ENCODE measurements at places on chromosomes 16 and 17.
A peak's percentile ranks its signal among the peaks of the same experiment; 100 is the strongest.

- no peak for DNase-seq
Observed at GRCh38 chr17:46841561-46842379, 9.6 kb upstream of the WNT9B start.

DNA sequence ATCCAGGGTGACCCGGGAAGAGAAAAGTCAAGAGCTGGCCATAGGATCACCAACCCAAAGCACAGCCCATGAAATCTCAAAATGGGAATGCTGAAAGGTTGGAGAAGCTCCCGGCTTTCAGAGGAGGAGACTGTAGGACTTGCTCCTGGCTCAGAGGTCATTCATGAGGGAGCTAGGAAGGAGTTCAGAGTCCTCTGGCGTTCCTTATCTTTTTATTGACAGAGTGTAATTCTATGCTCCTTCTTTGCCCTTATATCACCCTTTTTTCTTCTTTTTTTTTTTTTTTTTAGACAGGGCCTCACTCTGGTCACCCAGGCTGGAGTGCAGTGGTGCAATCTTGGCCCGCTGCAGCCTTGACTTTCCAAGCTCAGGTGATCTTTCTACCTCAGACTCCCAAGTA lies 27.3 kb upstream of the CNOT1 start:
- no peak for DNase-seq

GRCh38 chr17:63480192-63480784 lies 3.4 kb downstream of the ACE start:
- DNase-seq, result no peak

DNA sequence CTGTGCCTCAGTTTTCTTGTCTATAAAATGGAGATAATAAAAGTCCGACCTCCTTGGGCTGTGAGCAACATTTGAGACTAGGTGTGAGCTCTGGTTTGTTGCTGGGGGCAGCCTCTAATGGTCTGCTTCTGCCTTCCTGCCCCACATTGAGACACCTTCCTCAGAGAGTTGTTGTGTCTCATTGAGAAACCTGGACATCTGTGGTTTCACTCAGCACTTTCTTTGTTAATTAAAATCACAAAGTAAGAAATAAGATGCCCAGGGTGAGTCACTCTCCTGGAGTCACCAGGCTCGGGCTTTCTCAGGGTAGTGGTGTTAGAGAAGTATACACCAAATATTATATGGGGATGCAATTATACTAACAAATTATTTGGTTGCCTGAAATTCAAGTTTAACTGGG lies 389.2 kb upstream of the SALL1 start:
- DNase-seq, result no peak

- no peak for DNase-seq
Observed at GRCh38 chr16:79201436-79201835, 399.1 kb downstream of the MAF start.

DNA sequence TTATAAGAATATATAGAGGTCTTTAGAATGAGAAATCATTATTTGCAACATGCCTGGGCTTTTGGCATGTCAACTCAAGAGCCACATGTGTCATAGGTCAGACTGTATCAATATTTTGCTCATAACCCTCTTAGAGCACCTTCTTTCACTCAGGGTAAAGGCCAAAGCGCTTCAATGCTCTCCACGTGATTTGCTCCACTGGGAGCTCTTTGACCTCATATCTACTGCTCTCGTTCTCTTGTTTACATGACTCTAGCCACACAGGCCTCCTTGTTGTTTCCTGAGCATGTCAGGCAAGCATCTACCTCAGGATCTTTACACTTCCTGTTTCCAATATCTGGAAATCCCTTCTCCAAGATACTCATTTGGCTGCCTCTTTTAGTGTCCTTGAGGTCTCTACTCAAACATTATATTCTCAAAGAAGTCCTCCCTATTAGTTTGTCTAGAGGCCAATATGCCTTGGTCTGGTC lies 148.4 kb downstream of the TOX3 start:
- DNase-seq, result no peak

DNA sequence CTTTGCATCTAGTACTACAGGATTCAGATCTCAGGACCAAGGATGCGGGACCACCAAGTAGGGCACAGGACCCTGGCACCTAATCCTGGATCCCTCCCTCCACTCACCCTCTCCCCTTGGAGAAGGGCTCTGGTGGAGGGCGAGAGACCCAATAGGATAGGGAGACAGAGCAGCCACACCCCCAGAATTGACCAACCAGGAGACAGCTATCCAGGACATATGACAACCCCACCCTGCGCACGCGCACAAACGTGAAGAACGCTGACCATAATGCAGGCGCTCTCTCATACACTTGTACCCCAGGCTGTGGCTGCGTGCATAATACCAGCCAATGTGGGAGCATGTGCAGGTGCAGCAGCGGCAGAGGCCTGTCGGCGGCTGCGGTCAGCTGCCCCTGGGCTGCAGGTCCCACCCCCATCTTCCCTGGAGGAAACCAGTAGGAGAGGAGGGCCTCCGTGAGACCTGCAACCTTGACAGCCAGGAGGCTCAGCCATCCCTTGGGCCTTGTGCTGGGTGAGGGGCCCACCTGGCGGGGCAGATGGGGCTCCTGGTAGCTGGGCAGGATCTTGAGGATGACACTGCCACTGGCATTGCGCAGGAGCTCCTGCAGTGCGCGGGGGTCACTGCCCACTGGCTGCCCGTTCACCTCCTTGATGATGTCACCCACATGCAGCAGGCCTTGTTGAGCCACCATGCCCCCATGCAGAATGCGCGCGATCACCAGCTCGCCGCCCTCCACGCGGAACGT lies 25.4 kb downstream of the MPP2 start:
- no peak for DNase-seq

GRCh38 chr17:63369233-63369632 lies 76.9 kb downstream of the CYB561 start:
- DNase-seq, result no peak

GRCh38 chr17:80265205-80266068 lies 4.8 kb downstream of the RNF213 start:
- DNase-seq, result no peak

DNA sequence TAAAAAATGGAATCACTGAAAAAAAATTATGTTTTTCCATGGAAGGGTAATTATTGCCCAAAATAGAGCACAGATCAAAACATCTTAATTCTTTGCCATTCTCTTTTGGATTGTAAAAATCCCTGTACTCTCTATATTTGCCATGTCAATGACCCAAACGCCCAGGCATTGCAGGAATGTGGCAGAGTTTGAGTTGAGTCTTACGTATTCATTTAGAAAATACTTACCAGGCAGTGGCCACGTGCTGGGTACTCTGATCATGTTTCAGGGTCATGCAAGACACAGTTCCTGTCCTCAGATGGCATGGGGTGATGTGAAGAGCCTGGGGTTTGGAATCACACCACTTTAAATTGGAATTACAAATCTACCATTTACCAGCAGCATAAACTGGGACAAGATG lies 267.7 kb downstream of the ABCC12 start:
- DNase-seq, result no peak

DNA sequence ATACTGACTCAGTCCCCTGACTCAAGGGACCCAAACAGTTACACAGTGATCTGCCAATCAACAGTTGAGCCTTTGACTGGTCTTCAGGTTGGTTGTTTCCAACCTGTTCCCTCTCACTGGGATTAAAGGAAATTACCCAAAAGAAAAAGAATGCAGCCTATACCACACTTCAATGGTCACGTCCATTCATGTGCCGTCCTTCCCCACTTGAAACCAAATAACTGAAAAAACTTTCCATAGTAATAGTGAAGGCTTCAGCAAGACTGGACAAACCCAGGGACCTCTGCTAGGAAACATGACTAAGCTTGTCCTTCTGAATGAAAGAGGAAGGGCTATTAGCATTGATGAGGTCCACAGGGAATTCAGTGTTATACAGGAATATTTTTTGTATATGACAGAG lies 30.6 kb downstream of the MRPS23 start:
- DNase-seq, result no peak

DNA sequence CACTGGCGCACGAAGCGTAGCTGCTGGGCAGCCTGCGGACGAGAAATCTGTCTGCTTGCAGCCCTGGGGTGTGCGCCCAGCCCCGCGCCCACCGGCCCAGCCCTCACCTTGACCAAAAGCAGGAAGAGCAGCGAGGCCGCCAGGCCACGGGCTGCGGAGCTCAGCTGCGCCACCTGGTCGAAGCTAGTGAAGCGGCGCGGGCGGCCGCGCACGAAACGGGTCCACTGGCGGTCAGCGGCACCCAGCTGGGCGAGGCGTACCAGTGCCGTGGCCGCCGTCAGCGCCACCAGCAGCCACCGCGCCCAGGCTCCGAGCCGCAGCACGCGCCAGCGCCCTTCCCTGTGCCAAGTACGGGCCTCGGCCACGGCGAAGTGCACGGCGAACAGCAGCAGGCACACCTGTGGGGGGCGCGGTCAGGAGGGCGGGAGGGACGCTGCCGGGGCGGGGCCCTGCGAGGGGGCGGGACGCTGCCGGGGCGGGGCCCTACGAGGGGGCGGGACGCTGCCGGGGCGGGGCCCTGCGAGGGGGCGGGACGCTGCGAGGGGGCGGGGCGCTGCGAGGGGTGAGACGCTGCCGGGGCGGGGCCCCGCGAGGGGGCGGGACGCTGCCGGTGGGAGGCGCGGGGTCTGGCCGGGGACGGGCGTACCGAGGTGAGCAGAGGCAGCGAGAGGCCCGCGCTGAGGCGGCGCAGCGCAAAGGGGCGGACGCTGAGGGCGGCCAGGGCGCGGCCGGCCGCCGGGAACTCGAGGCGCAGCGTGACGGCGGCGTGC lies 43.2 kb downstream of the TSC2 start:
- no peak for DNase-seq

- no peak for DNase-seq
Observed at GRCh38 chr17:7183433-7184090, 4.4 kb upstream of the ASGR1 start.

- no peak for DNase-seq
Observed at GRCh38 chr16:23107117-23107516, 42.1 kb downstream of the USP31 start.

DNA sequence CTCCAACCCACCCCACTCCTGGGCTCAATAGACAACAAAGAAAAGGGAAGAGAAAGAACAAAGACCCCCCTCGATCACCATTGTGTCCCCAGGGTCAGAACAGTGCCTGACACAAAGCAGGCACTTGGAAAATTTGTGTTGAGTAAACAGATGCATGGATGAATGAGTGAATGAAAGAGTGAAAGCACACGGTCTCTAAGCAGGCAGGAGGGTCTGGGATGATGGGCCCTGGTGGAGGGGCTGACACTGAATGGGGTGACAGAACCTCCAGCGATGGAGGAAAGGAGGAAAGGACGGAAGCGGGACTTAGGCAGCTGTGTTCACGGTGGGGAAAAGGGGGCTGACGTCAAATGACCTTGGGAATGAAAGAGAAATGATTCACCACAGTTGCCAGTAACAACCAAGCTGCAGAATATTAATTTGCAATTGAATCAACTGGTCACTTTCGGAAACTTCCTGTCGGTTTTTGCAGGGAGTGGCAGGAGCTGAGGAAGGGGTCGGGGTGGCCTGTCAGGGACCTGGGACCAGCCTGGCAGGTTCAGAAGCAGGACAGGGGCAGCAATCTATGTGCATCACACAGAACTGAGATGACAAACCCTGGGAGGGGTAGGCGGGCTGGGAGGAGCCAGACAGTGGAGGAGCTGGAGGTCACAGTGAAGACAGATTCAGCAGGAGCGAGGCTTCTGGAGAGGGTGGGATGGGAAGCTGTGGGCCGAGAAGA lies 6.7 kb upstream of the GAST start:
- DNase-seq, result no peak

DNA sequence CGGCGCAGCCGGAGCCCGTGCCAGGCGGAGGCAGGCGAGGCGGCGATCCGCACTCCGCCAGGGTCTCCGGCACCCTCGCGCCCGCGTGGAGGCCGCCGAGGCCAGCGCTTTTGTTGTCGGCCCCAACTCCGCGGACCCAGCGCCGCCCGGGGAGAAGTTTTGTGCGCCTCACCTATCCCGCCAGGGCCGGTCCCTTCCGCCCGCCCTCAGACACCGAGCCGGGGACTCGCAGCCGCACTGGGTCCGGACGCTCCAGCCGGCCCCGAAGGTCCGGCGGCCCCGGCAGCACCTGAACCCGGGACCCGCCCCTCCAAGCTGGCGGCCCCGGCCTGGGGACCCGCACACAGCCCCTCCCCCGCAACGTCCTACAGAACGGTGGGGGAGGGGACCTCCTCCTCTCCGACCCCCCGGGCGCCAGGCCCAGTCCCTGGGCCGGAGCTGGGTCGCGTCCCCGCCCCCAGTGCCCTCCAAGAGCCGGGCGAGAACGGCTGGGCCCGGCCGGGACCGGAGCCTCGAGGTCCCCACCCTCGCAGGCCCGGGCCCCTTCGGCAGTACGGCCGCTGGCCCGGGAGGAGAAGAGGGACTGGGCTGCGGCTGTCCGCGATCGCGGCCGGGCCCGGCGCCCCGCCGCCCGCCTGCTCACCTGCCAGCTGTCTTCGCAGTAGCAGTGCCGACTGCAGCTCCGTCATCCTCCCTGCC lies 698 bp downstream of the UBE2G1 start:
- DNase-seq, result no peak

GRCh38 chr16:85675251-85675874 lies 13.4 kb downstream of the GINS2 start:
- no peak for DNase-seq

DNA sequence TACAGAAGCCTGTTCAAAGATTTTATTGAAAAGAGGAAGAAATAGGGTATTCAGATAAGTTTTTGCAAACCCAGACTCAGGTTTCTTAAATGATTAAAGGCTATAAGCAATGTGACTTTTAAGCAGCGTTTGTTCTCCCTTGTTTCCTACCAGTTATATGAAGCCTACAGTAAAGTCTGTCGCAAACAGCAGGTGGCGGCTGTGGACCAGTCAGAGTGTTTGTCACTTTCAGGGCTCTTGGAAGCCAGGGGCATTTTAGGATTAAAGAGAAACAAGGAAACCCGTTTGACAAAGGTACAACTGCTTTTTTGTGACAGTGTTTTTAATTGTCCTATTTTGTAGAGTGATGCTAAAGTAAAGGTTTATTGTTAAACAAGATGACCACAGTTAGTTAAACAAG lies 7.7 kb upstream of the RARA start:
- peak; percentile 37 for DNase-seq

DNA sequence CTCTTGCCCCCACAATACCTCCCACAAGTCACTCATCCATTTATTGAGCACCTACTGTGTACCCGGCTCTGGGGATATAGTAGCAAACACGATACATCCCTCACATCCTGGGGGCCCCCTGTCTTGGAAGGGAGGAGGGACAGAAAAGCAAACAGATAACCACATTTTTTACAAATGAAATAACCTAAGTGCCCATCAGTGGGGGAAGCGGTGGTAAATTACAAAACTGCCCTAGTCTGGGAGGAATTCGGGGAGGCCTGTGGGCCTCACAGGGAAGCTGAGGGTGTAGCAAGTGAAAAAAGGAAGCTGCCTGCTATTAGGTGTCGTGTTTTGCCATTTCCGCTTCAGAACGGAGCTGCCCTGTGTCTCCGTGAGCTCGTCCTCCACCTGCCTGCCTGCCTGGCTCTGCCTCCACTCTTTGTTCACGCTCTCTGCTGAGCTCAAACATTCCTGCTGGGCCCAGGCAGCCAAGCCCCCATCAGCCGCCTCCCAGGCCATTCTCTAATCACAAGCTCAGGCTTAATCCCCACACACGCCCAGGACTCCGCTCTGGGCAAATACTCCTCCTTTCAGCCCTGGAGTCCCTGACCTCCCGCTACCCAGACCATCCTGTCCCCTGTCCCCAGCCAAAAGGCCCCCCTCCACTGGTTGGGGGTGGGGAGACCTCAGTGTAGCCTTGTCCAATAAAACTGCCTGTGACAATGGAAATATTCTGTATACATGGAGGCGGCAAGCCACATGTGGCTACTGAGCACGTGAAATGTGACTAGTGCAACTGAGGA lies 10.2 kb upstream of the SEC14L5 start:
- DNase-seq, result no peak

- DNase-seq, result no peak
Observed at GRCh38 chr17:18218756-18219415, 6.5 kb upstream of the LLGL1 start.

Measured in NCI-H2107 (cell line).